Ovary (tissue), 10 donors: ENCODE measurements at places on chromosomes 5 and 9. TPM values are rescaled to one million over a fixed set of nuclear protein-coding genes. Genes with fewer than 3 reads are reported as not detected.

The TLX3 gene
- polyA plus RNA-seq = not detected

The CETN3 gene
- 34.7 TPM for polyA plus RNA-seq

The MED10 gene
- 35.7 TPM for polyA plus RNA-seq

The LPAR1 gene
- polyA plus RNA-seq = 11.1 TPM

The FAM53C gene
- 13.1 TPM for polyA plus RNA-seq

The FOXD4L5 gene
- polyA plus RNA-seq = not detected

The PTGR1 gene
- polyA plus RNA-seq = 7.3 TPM

The SPINK7 gene
- not detected for polyA plus RNA-seq

DNA sequence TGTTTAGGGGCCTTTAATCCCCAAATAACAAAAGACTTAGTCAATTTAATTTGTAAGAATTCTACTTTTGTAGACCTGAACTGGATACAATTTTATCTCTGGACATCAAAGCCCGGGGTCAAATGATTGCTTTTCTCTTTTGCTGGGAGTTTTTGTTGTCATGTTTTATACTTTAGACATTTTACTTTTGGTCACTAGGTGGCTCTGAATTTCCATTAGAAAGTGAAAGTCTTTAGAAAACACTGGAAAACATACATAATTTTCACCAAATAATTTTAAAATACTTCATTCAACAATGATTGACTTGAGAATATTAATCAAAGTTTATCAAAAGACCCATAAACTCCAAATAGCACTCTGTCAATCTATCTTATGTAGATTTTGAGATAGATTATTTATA lies 2.8 kb upstream of the PCA3 start:
- no peak for DNase-seq

DNA sequence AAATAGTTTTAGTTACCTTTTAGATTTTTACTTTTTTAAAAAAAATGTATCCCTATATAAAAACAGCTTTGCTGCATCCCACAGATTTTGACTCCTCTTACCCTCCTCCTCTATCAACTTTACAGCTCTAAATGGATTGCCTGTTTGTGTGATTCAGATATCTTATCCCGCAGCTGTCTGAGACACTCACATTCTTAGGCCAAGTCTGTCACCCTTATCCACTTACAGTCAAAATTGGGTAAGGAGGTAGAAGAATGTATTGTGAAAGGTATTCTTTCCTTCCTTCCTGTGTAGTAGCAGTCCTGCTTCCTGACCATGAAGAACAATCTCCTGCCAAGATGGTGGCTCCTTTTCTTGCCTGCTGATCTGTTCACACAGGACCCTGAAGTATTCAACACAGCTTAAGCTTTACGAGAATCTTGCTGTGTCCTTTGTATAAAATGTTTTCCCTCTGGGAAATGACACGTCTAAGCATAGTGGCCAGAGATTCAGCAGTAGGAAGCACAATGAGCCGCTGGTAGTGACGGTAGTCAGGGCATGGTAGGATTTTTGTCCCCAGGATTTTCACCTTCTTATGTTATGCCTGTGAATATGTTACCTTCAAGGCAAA lies 67.7 kb upstream of the ST8SIA4 start:
- DNase-seq = no peak

DNA sequence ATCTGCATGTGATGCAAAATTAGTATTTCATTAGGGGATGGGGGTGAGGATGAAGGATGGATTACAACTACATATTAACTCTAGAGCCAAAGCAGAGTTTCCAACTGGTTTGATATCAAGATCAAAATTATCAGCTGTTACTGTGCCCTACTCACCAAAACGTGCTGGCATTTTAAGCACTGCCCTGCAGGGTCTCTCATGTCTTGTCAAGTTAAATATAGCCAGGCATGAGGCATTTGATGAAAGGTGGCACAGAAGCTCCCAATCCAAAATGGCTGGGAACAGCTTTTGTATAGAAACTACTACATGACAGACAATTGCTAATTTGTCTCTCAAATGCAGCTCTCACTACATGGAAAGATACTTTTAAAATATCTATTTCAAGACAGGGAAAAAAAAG lies 27.1 kb upstream of the CAAP1 start:
- DNase-seq = no peak

DNA sequence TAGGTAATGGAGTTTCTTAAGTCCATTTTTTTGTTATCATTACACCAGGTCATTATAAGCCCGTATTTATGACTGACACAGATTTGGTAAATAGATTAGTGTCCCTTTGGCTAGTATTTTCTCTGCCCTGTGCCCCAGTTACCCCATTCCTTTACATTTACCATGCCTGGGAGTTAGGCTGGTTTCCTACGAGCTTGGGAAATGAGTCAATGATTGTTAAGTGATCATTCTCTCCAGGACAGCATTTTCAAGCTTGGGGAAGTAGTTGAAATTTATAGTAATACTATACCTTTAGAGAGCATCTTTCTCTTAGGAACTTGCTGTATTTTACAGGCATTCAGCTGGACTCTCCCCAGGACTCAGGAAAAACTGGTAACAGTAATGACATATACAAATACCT lies 573.1 kb downstream of the TLE4 start:
- DNase-seq = no peak

DNA sequence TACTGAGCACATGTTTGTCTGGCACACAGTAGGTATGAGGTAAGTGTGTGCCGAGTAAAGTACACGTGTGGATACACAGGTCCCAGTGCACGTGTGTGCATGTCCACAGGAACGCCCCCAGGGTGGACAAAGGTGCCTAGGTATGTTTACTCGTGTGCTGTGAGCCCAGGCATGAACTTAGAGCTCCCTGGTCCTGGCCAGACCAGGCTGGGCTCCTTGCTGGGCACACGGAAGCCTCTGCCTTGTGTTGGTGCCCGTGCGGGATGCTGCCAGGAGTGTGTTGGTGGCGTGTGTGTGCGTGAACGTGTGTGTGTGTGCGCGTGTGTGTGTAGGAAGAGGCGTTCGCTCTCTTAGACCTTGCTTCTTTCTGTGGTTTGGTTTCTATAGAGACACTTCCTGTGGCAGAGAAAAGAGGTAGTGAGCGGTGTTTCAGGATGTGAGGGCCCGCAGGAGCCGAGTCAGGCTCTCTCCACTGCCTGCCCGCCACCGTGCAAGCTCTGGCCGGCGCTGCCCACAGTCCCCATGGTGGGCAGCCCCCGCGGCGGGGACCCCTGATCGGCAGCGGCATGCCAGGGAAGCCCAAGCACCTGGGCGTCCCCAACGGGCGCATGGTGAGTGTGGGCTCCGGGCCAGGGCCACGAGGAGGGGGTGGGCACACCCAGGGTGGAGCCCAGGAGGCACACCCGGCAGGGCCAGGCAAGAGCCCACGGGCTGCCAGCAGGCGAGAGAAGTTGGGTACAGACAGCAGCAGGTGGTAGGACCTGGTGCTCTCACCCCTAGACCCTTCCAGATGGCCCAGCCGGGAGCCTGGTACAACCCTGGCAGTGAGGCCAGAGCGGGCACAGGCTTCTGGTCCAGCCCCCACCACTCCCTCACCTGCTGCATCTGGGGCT lies at the start of gene RGS14:
RGS14 (plus strand) TSS at position 466 of the 893 bp plus-strand sequence; CDS start at position 567, 101 bp downstream.
- DNase-seq = no peak

DNA sequence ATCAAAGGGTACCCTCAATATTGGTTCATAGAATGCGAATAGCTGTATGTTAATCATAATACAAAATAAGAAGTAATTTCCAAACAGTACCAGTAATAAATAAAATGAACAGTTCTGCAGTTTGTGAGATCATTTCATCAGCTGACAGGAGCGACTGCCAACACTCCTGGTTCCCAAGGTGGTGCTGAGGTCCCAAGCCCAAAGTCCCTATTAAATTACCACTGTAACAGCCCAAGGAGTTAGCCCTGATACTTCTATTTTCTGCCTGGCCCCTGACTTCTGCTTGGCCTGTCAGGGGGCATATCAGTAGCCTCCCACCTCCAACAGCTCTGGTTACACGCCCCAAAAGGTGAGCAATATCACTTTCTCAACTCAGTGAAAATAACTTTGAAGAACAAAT lies 47.1 kb downstream of the ANKH start:
- DNase-seq = no peak

DNA sequence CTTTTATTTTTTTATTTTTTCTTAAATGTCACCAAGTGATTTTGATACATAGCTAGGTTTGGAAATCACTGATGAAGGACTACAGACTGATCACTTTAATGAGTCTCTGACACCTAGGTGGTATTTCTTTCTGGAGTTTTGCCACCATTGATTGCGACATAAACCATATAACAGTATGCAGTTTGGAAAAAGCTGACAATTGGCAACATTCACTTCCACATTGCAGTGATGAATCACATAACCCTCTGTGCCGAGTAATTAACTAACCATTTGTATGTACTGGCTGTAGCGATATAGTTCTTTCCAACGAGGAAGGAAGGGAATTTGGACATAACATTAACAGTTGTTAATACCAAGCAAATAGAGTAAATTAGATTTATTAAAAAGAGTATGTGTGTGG lies 222.9 kb upstream of the EFNA5 start:
- no peak for DNase-seq

GRCh38 chr5:98961665-98962344 lies 33.0 kb upstream of the CHD1 start:
- DNase-seq = no peak

DNA sequence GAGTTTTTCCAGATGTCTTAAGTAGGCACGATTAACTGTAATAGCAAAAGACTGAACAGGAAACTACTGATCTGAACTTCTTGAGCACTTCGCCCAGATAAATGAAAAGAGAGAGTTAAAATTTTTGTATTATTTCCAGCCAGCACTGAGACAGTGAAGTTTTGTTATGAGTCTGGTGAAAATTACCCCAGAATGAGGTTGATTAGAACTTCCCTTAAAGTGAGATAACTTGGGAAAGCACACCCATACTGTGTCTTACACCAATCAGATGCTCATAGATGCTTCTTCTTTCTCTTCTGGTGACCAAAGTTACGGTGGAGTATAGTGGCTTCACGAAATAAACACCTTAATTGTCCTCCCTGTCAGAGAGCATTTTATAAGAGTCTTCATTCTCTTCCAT lies 131.8 kb upstream of the SLC12A2 start:
- DNase-seq = no peak

GRCh38 chr9:6024035-6024554 lies 8.7 kb upstream of the RANBP6 start:
- DNase-seq = no peak

GRCh38 chr9:37969130-37969529 lies 65.2 kb upstream of the SLC25A51 start:
- DNase-seq = no peak

GRCh38 chr9:120524863-120525262 lies 55.1 kb downstream of the CDK5RAP2 start:
- no peak for DNase-seq

DNA sequence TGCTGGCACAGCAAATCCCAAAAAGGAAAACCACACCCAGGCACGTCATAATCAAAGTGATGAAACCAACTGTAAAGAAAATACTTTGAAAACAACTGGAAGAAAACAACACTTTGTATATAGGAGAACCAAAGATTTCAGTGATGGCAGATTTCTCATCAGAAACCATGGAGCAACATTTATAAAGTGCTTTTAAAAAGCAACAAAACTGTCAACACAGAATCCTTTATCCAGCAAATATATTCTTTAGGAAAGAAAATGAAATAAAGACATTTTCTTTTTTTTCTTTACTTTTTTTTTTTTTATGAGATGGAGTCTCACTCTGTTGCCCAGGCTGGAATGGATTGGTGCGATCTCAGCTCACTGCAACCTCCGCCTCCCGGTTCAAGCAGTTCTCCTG lies 5.3 kb upstream of the FAM151B start:
- DNase-seq = no peak

GRCh38 chr9:133100506-133101355 lies 20.3 kb downstream of the RALGDS start:
- no peak for DNase-seq

- DNase-seq = peak; percentile 84
These were observed 1.3 kb downstream of the MAN2A1 start for GRCh38 chr5:109690975-109691574.

DNA sequence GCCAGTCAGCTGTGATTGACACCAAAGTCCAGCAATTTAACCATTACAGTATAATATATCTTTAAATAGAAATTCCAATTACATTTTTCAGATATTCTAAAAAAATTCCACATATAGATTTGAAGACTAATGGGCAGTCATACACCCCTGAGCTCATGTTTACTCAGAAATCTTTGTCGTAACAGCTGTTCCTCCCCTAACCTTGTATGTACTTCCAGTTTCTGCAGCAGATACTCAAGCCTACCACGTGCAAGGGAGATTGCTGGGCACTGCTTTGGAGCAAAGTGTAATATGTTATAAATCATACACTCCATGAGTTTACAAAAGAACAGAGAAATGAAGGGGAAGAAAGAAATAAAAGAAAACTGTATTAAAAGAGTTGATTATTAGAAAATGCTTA lies 241.2 kb downstream of the TRIM32 start:
- no peak for DNase-seq

GRCh38 chr9:98107926-98108325 lies 11.1 kb downstream of the TRIM14 start:
- DNase-seq = no peak
